ENCODE measurements at places on chromosomes 4 and X. TPM values are rescaled to one million over a fixed set of nuclear protein-coding genes. Genes with fewer than 3 reads are reported as not detected.
A peak's percentile ranks its signal among the peaks of the same experiment; 100 is the strongest.

DNA sequence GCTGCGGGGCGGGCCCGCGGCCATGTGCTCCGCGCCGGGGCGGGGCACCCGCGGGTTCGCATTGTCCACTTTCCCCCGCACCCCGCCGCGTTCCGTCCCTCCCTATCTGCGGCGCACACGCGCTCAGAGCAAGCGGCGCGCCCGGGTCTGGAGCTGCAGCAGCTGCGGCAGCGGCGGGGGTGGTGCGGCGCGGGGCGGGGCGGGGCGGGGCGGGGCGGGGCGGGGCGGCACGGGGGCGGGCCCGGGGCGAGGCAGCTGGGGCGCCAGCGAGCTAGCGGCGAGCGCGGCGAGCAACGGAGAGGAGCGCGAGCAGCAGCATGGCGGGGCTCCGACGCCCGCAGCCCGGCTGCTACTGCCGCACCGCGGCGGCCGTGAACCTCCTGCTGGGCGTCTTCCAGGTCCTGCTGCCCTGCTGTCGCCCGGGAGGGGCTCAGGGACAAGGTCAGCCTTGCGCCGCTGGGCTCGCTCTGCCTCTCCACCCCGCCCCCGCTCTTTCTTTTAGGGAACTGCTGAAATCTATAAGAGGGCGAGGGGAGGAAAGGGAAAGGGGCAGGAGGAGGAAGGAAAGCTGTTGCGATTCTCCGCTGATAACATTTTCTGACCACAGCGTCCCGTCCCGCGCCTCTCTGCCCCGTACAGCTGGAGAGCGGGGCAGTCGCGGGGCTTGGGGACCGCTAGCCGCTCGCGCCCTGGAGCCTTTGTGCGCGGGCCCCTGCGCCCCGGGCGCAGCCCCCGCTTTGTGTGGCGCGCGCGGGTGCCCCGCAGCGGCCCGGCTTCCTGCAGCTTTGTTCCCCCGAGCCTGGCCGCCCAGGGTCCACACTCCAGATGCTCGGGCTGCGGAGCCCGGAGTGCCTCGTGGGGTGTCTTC is at the start of gene TMEM131L:
Gene TMEM131L, plus strand, starts transcription at position 280 of the 868 bp plus-strand sequence. Its CDS starts 38 bp downstream, at position 318.
- DNase-seq: peak; percentile 59

GRCh38 chr4:101953949-101954348 is 163.4 kb downstream of the BANK1 start:
- peak; percentile 78 for DNase-seq

- DNase-seq: no peak
Observed at GRCh38 chr4:10296730-10297129, 160.5 kb downstream of the ZNF518B start.

GRCh38 chr4:154779362-154779947 is 1.6 kb upstream of the RBM46 start:
- DNase-seq: peak; percentile 40

The GNRHR gene
- total RNA-seq: not detected

The TRIM61 gene
- 2.2 TPM for total RNA-seq

- peak; percentile 44 for DNase-seq
Observed at GRCh38 chr4:118772081-118772766, 63.7 kb downstream of the SEC24D start.
